HFFc6 (cell line): ENCODE measurements at places on chromosomes 13 and 19.

- DNase-seq = no peak
- H3K4me1 ChIP-seq = no peaks in the 10 kb centered on the region
- H3K36me3 ChIP-seq = no peaks in the 10 kb centered on the region
Measured at GRCh38 chr13:63840551-63841421, 2425.1 kb upstream of the PCDH20 start.

GRCh38 chr19:45468803-45469131, 971 bp downstream of the FOSB start:
- H3K27ac ChIP-seq = peak overlapping the region; percentile 93
- H3K4me3 ChIP-seq = peak overlapping the region; percentile 89
- H3K4me1 ChIP-seq = peaks cover 48% of the 10 kb centered on the region
- peaks cover 58% of the 10 kb centered on the region for H3K27me3 ChIP-seq
- DNase-seq = no peak

DNA sequence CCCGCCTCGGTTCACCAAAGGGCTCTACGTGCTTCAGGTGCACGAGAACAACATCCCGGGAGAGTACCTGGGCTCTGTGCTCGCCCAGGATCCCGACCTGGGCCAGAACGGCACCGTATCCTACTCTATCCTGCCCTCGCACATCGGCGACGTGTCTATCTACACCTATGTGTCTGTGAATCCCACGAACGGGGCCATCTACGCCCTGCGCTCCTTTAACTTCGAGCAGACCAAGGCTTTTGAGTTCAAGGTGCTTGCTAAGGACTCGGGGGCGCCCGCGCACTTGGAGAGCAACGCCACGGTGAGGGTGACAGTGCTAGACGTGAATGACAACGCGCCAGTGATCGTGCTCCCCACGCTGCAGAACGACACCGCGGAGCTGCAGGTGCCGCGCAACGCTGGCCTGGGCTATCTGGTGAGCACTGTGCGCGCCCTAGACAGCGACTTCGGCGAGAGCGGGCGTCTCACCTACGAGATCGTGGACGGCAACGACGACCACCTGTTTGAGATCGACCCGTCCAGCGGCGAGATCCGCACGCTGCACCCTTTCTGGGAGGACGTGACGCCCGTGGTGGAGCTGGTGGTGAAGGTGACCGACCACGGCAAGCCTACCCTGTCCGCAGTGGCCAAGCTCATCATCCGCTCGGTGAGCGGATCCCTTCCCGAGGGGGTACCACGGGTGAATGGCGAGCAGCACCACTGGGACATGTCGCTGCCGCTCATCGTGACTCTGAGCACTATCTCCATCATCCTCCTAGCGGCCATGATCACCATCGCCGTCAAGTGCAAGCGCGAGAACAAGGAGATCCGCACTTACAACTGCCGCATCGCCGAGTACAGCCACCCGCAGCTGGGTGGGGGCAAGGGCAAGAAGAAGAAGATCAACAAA, 2.6 kb downstream of the PCDH17 start:
- no peak for DNase-seq
- H3K4me1 ChIP-seq = peaks cover 30% of the 10 kb centered on the region
- H3K27ac ChIP-seq = no peak overlapping the region
- H3K4me3 ChIP-seq = no peak overlapping the region
- H3K27me3 ChIP-seq = peaks cover 13% of the 10 kb centered on the region

- H3K36me3 ChIP-seq = peaks cover 15% of the 10 kb centered on the region
- H3K27ac ChIP-seq = no peak overlapping the region
- H3K4me1 ChIP-seq = no peaks in the 10 kb centered on the region; the same call in 1 of the 2 replicates
- H3K4me3 ChIP-seq = no peak overlapping the region
- no peaks in the 10 kb centered on the region for H3K27me3 ChIP-seq
Measured at GRCh38 chr13:31278869-31279268, 79.1 kb downstream of the B3GLCT start.

DNA sequence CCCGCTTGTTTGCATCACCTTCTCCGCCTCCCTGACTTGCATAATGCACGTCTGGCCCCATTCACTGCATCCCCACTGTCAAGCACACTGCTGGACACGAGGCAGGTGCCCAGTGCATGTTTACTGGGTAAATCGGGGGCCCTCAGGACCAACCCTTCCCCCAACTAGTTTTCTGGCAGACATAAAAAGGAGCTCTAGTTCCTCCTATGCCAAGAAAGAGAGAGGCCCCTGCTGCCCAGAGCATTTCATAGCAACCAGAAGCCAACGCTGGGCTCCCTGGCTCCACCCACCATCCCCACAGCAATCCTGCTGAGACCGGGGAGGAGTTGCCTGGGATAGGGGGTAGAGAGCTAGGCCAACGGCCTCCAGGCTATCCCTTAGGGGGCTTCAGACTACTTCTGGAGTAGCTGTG, 23.2 kb downstream of the ANKRD27 start:
- DNase-seq = no peak
- no peak overlapping the region for H3K27ac ChIP-seq

GRCh38 chr13:106418556-106418955, 116.9 kb downstream of the EFNB2 start:
- H3K27me3 ChIP-seq = peaks cover 10% of the 10 kb centered on the region
- H3K36me3 ChIP-seq = no peaks in the 10 kb centered on the region
- H3K4me1 ChIP-seq = peaks cover 21% of the 10 kb centered on the region

DNA sequence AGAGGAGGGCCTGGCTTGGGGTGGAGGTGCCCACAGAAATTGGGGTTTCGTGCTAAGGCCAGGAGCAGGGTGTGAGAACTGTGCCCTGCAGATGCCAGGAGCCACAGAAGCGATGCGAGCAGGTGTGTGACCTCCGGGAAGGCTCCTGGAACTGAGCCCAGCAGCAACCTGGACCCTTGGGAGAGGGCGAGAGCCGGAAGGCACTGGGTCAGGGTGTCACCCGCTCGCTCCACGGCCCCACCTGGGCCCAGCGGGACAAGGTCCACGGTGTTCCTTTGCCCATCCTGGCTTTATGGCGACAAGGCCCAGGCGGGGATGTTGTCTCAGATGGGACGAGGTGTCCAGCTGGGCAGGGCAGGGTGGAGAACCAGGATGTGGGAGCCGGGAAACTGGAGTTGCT, 4.2 kb downstream of the MISP start:
- peaks cover 17% of the 10 kb centered on the region for H3K4me1 ChIP-seq
- peaks cover 5% of the 10 kb centered on the region for H3K27me3 ChIP-seq
- H3K36me3 ChIP-seq = peaks cover 12% of the 10 kb centered on the region
- no peak for DNase-seq
